Mucosa of gallbladder (tissue), 1 donor: ENCODE measurements at places on chromosomes 4 and X. TPM values are rescaled to one million over a fixed set of nuclear protein-coding genes. Genes with fewer than 3 reads are reported as not detected.

Gene CXCL11
- total RNA-seq, result not detected

Gene SYNPO2
- 735 TPM for total RNA-seq

Gene CYSLTR1
- total RNA-seq, result 3.5 TPM

Gene GATA1
- 0.98 TPM for total RNA-seq

Gene SCFD2
- 15.8 TPM for total RNA-seq

Gene SLC49A3
- total RNA-seq, result 13.9 TPM

Gene CXCL10
- total RNA-seq, result 0.81 TPM

Gene NOX1
- not detected for total RNA-seq

Gene PPP1R2C
- not detected for total RNA-seq

Gene FGF5
- total RNA-seq, result 0.12 TPM

Gene LINC00632
- total RNA-seq, result 61.2 TPM

Gene CTAG2
- not detected for total RNA-seq

Gene VCX3B
- not detected for total RNA-seq

Gene LPAR4
- 0.20 TPM for total RNA-seq

GRCh38 chr4:93828332-93828994, at the start of gene ATOH1:
Gene ATOH1 (plus strand): TSS chr4:93828753. CDS start chr4:93828927, 174 bp downstream.
- no peak for DNase-seq

DNA sequence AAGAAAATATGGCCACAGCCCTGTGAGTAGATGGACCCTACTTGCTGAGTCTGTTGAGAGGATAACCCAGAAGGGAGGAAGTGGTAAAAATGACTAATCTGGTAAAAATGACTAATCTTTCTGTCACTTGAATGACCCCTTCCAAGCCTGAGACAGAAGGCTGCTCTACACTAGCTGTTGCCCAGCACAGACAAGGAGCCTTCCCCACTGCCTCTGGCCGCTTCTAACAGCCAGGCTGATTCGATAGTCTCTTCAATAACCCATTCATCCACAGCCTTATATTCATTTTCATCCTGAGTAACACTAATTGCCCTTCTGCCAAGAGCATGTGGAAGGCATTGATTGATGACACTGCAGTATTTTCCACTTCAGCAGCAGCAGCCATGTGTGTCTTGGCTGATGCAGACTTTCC, 18.4 kb downstream of the MAGEB17 start:
- DNase-seq, result no peak

DNA sequence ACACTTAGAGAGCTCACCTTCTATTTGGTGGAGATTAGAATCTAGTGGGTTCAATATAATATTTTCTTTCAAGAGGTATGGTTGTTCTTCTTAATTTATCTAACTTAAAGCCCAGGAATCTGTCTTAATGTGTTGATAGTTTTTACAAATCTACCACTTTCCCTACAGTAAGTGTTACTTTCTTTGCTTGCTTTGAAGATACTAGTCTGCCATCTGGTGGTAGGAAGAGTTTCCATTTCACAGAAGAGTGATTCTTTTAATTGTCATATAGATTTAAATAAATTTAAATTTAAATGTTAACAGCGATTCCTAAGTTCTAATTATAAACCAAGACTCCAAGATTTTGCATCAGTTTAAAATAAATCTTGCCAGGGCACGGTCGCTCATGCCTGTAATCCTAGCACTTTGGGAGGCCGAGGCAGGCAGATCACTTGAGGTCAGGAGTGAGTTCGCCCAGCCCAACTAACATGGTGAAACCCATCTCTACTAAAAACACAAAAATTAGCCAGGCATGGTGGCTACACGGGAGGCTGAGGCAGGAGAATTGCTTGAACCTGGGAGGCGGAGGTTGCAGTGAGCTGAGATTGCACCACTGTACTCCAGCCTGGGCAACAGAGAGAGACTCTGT, 43.5 kb downstream of the NUDT9 start:
- DNase-seq, result no peak

DNA sequence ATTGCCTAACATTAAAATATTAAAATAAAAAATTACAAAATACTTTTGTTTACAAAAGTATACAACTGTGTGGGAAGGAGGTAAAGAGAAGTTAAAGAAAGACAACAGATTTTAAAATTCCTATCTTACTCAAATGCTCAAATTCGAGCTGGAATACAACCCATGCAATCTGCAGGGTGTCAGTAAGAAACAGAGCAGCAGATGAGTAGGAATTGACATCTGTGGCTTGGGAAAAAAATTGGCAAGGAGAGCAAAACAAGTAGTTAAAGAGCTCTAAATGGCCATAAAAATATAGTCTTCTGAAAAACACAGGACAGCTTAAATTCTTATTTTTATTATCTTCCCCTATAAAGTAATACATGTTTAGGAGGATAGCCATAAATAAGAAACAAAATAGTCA, 1609.0 kb upstream of the AGA start:
- no peak for DNase-seq

GRCh38 chr4:72951628-72952027, 117.9 kb downstream of the COX18 start:
- DNase-seq, result no peak

GRCh38 chr4:70657326-70657725, 9.0 kb downstream of the JCHAIN start:
- no peak for DNase-seq

DNA sequence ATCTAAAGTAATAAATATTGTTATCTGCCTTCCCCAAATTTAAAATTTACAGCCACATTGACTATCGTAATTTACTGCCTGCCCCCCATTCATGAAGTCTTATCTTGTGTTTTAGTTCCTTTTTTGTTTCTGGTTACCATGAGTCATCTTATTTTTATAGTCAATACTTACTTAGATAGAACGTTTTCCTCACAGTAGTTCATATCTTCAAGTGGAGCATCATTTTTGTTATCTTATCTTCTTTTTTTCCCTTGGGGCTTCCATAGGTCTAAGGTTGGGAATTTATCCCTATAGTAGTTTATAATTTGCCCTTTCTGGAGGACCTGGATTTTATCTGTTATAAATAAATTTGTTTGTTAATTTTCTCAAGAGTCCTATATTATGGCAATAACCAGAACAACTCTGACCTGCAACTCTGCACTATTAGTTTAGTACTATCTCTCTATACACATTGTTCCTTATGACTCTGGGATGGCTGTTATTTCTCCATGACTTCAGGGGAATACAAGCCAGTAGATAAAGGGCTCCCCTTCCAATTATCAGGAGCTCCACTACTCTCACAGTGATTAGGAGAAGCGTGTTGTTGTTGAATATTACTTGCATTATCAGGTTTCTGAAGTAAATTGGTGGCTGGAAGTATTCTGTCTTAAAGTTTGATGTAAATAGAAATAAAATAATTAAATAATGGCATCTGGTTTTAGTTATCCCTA, 330.6 kb downstream of the GALNTL6 start:
- no peak for DNase-seq

- no peak for DNase-seq
These were observed 1.2 kb downstream of the LINC00632 start for GRCh38 chrX:140710710-140711109.

- DNase-seq, result no peak
These were observed 229.4 kb upstream of the GATB start for GRCh38 chr4:151990201-151990600.

DNA sequence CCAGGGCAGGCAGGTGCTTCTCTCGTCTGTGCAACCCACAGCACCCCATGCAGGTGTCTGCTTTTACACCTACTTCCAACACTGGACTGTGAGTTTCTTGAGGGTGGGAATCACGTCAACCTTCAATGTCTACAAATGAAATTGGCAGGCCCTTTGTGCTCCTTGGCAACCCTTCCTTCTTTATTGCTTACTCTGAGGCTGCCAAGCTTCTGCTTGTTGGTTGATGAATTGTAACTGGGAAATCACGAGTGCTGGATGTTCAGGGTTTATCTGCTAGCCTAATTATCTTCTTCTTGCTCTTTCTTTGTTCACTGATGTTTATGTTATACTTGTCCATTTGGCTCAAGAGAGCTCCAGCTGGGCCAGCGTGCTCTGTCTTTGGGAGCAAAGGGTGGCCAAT, 2.5 kb upstream of the DGAT2L6 start:
- no peak for DNase-seq

DNA sequence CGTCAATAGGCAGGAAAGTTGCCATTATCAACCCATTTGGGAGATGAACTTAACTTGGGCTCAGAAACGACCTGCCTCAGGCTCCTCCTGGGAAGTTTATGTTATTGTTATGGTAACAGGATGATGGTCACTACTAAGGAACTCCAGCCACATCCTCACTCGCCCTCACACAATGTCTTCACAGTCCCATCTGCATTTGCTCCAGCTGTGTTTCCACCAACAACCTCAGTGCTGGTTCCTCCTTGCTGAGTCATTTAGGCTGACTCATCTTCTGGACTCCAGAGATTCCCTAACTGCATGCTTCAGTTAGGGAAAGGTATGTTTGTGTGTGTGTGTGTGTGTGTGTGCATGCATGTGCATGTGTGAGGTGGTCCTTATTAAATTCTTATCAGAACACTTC, 293.4 kb upstream of the BOD1L1 start:
- peak; percentile 47 for DNase-seq

- no peak for DNase-seq
These were observed 13.2 kb downstream of the AFF2 start for GRCh38 chrX:148513661-148514060.

GRCh38 chrX:79330022-79330421, 37.1 kb downstream of the ITM2A start:
- DNase-seq, result no peak

GRCh38 chr4:8315435-8316250, 46.1 kb downstream of the HTRA3 start:
- DNase-seq, result peak; percentile 46
